ENCODE measurements at places on chromosomes 2 and 18. TPM values are rescaled to one million over a fixed set of nuclear protein-coding genes. Genes with fewer than 3 reads are reported as not detected.

Gene CD8B
- total RNA-seq, result not detected

Gene TMEM169
- 0.13 TPM for total RNA-seq

Gene UPP2
- not detected for total RNA-seq

Gene CKAP2L
- 3.1 TPM for total RNA-seq

Gene ACADL
- total RNA-seq, result not detected

Gene DOCK10
- total RNA-seq, result 6.1 TPM

Gene CDH19
- total RNA-seq, result under 0.01 TPM

Gene MAL
- total RNA-seq, result not detected

Gene CLASP1
- total RNA-seq, result 28.4 TPM

Gene FZD7
- total RNA-seq, result under 0.01 TPM

Gene LHCGR
- total RNA-seq, result not detected

Gene CFC1
- not detected for total RNA-seq

Gene ATP6V1C2
- total RNA-seq, result under 0.01 TPM

Gene KCNJ13
- not detected for total RNA-seq

Gene CERKL
- not detected for total RNA-seq

Gene SPP2
- total RNA-seq, result not detected

Gene NDUFV2
- total RNA-seq, result 105 TPM

Data from dermis microvascular lymphatic vessel endothelial cell (primary cell).